Activated CD8-positive, alpha-beta T cell treated with anti-CD3 and anti-CD28 coated beads for 36 hours (primary cell): ENCODE measurements at places on chromosomes 5 and 9. TPM values are rescaled to one million over a fixed set of nuclear protein-coding genes. Genes with fewer than 3 reads are reported as not detected.

- DNase-seq, result no peak
Measured at GRCh38 chr9:133762488-133763271, 24.5 kb upstream of the SARDH start.

DNA sequence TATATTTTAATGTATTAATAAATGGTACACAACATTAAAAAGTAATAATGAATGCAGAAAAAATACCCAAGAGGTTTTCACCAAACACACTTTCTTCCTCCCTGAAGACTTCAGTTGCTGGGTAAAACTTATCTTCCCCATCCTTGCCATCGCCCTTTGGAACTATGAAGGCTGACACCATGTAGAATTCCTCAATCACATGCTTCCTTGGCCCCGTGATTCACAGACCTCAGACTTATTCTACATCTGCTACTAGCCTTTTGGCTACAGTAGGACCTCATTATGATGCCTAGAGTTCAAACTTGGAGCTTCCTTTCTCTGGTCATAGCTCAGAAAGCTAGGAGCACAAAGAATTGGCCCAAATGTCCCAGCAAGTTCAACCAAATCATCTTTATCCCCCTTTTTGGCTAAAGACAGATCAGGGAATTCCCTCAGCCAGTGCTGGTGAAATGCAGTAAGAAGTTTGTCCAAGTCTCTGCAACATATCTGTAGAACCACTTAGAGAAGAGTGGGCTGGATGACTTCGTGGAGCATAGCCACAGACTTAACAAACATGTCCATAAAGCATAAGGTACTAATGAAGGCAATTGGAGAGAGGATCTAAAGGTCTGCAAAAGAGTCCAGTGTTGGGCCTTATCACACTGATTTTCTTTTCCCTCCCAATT is 253.5 kb downstream of the SEC61B start:
- DNase-seq, result no peak

DNA sequence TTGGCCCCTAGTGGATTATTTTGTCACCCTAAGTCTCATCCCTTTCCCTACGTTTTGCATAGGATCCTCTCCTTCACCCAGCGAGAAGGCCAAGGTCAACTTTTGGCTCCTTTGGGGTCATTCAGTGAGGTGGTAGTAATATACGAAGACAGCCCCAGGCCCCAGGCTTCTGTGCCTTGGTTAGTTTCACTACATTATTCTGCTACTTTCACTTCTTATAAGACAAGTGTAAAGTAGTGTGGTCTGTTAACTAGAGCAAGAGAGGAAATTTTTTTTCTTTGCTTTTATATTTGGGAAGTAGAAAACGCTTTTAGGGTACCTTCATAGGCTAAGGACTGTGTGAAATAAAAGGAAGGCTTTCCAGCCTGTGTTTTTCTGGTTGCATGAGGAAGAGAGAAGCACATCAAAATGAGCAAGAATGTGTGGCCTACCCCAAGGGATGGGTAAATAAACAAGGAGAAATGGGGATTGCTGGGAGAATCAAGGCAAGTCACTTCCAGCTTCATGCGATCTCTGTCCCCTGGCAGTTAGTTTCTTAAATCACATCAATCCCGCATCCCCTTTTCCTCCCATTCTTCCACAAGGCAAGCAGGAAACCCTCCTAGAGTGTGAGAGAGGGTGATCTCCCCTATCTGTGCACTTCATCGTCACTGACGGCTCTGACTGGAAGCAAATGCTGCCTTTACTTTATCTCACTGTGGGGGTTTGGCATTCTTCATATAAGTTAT is 677.0 kb upstream of the WWC1 start:
- DNase-seq, result no peak

DNA sequence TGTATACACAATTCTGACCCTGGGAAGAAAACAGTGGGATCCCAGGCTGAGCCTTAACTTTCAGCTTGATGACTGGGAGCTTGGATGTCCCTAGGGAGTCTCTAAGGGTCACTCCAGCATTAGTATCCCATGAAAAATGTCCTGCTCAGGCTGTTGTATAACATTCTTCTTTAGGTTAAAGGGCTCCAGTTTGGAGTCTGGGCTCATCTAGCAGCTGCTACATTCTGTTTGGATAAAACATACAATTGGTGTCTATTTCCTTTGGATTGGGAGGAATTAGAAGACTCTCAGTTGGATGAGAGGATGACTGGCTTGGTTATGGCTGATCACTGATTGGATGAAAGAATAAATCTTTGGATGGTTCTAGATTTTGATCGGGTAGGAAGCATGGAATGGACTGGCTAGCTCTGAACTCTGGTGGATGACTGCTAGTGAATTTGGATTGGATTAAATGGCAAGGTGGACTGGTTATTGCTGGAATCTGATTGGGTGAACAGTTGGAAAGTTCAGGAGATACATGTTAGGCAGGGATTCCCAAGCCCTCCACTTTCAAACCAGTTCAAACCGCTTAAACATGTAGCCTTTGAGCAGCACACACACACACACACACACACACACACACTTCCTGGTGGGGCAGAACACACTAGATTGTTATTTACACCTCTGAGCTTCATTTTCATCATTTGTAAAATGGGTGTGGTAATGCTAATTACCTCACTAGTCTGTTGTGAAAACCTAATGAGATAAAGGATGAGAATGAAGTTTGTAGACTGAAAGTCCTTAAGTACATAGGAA is 7.1 kb upstream of the MYOZ3 start:
- no peak for DNase-seq

DNA sequence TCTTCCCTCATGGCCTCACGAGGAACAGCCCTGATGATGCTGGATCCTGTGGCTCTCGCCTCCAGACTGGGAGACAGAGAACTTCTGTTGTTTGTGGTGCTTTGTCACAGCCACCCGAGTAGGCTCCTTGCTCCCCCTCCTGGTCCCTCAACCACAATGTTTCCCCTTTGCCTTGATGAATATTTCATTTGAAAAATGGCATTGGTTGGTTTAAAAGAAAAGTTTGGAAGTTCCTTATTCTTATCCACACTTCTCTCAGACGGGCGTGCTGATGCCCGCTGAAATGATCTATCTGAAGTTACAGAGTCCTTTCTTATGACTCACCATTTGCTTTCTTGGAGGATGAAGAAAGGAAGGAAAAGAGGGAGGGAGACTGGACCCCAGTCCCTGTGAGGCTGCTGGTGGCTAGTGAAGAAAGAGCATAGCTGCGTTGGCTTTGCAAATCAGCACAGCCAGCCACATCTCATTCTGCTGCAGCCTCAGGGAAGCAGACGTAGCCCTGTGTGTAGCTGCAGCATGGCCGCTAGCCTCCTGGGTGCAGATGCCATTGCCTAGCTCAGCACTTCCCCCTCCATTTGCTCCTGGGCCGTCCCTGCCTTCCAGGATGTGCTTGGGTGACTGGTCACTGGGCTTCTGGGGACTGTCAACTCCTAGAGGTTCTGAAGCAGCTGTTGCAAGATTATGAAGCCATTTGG is 185.9 kb downstream of the ERCC6L2 start:
- peak; percentile 68 for DNase-seq

ADRB2 gene
- 0.81 TPM for total RNA-seq

CEP78 gene
- 40.8 TPM for total RNA-seq

PCDHGB7 gene
- total RNA-seq, result not detected
